ENCODE measurements at places on chromosomes 7 and 10.

DNA sequence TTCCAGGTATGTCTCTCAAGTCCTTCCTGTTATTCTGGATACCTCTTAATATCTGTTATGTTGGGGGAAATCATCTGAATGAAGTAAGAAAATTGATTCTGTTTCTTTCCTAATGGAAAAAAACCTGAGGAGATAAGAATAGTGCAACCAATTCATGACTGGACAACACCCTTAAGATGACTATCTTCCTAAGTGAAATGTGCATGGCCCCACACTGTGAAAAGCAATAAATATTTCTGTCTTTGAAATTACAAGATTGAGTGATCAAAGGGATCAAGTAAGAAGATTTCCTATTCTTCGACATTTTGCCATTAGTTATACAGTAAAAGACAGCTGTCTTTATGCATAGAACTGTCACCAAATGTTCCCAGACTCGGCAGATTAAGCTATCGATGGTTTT lies 73.9 kb downstream of the CHCHD3 start:
- no peak for DNase-seq

GRCh38 chr10:44012921-44013320 lies 364.2 kb upstream of the ZNF32 start:
- DNase-seq, result no peak

- peak; percentile 75 for DNase-seq
These were observed 107.3 kb downstream of the SNX10 start for GRCh38 chr7:26398756-26399509.

DNA sequence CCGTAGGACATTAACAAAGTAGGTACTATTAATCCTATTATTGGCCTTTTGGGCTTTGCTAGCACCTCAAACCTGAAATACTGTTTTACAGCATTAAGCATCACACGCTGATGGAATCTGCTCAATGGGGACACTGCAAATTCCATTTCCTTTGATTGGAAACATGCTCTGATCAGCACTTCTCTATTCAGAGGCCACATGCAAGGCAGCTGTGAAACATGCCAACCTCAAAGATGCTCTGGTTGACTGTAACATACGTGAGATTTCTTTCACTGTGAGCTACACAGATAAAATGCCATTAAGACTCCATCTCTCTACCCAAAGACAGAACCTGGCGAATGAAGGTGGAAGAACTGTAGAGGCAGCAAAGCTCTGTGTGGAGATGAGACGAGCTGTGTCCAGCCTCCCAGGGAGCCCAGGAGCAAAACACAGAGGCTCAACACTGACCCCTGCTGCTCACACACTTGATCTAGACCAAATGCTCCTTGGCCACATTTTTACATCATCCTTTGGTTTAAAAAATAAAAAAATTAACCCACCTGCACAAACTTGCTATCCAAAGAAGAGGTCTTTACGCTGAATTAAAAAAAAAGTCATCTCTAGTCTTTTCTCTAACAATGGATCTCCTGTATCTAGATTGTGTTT lies 8.0 kb downstream of the RSU1 start:
- peak; percentile 60 for DNase-seq

DNA sequence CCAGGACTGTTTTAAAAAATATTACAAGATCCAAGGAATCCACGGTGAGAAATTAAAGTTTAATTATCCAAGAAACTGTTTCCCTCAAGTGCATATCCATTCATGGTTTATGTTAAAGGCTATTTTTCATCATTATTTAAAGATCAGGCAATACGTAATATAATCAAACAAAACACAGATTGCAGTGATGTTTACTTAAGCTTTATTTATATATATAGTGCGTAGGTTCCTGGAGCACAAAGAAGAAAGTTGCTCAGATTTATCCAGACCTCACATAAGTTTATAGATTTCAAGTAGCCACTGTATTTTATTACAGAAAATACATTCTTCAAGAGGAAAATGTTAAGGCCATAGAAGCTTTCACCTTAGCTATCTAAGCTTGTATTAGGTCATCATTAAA lies 210.0 kb upstream of the KLF14 start:
- DNase-seq, result no peak

- no peak for DNase-seq
These were observed 49.4 kb upstream of the EGFR start for GRCh38 chr7:54969208-54969967.

- DNase-seq, result no peak
These were observed 9.4 kb downstream of the ABCC2 start for GRCh38 chr10:99791831-99792230.

DNA sequence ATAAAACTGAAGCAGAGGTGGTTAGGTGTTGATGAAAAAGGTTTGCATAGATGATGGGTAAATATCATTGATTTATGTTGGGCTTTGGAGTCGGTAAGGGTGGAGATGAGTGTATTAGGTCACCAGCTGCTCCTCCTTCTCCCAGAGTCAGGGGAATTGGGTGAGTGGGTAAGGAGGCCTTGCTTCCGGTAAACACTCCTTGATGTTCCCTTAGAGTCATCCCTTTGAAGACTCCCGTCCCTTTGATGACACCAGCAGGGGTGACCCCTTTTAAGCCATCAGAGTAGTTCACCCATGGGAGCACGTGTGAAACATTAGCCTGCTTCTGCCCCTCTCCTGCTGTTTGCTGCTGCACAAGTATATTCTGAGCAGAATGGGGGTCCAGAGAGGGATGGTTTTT lies 92.2 kb upstream of the DKK1 start:
- no peak for DNase-seq

GRCh38 chr10:79393221-79393923 lies 46.1 kb downstream of the PPIF start:
- DNase-seq, result no peak
